SK-N-SH (cell line): ENCODE measurements at places on chromosomes 12 and 14. TPM values are rescaled to one million over a fixed set of nuclear protein-coding genes. Genes with fewer than 3 reads are reported as not detected.

- DNase-seq: peak; percentile 56
These were observed 5.4 kb downstream of the SIX6 start for GRCh38 chr14:60514378-60514740.

CLEC4E gene
- polyA plus RNA-seq: not detected in 2 replicates

DNA sequence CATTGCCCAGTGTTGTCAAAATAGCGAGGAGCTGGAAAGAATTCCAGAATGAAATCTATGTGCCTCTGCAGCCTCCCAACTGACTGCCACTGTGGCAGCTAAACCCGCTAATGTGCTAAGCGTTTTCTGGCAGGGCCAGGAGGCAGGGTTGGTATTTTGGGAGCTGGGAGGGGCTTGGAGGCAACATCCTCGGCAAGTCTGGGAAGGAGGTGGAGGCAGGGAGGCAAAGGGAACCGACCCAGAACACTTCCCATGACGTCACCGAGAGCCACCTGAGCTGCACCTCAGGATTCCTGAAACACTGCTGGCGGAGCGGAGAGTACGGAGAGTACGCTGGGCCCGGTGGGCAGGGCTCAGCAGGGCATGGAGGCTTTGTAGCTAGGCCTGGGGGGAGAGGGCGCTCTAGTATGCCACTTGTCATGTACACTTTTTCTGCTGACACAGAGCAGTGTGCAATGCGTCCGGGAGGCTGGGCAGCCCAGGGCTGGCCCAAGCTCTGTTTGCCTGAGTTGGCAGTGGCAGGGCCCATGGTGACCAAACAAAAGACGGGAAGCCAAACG is 81.5 kb downstream of the DPF3 start:
- no peak for DNase-seq

GRCh38 chr14:96194262-96194656 is 10.4 kb upstream of the BDKRB2 start:
- DNase-seq: no peak

- peak; percentile 46 for DNase-seq
These were observed 15.0 kb upstream of the FOXG1 start for GRCh38 chr14:28751467-28752058.

KRT71 gene
- not detected in 2 replicates for polyA plus RNA-seq
